Activated CD8-positive, alpha-beta T cell treated with anti-CD3 and anti-CD28 coated beads for 36 hours (primary cell): ENCODE measurements at places on chromosomes 16 and 17. TPM values are rescaled to one million over a fixed set of nuclear protein-coding genes. Genes with fewer than 3 reads are reported as not detected.
A peak's percentile ranks its signal among the peaks of the same experiment; 100 is the strongest.

DNA sequence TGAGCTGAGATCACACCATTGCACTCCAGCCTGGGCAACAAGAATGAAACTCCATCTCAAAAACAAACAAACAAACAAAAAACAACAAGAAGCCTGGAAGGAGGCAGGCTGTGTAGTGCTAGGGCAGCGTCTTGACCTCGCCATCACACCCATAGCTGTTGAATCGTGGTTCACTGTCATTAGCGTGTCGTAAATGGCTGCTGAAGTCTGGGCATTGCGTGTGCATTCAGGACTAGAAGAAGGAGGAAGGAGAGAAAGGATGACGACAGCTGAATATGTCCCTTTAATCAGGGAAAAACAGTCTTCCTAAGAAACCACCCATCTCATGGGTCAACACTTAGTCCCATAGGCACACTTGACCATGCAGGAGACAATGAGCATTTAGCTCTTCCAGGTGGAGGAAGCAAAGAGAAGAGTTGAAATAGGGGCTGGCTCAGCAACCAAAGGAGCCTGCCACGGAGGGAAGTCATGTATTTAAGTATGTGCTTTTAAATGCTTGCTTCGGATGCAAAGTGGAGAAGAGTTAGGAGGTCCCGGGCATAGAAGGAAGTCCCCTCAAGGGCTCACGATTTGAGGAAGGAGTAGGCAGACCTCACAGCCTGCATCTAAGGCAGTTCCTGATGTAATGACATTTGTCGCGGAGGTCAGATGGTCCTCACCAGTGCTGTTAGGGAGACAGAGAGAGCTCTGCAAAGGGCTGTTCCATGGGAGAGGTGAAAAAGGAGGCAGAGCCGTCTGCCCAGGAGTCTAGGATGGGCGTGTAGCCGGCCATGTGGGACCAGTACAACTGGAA, 8.8 kb downstream of the PRSS22 start:
- no peak for DNase-seq

- DNase-seq = no peak
These were observed 80.8 kb upstream of the RNU2-1 start for GRCh38 chr17:43314611-43315011.

- peak; percentile 64 for DNase-seq
These were observed 26.0 kb downstream of the TK2 start for GRCh38 chr16:66523861-66524354.

- DNase-seq = peak; percentile 44
These were observed 52.3 kb downstream of the TNRC6C start for GRCh38 chr17:78010759-78011158.

RNPS1 gene
- 334 TPM for total RNA-seq

TERB1 gene
- total RNA-seq = not detected
